ENCODE measurements at places on chromosomes 4 and X.

DNA sequence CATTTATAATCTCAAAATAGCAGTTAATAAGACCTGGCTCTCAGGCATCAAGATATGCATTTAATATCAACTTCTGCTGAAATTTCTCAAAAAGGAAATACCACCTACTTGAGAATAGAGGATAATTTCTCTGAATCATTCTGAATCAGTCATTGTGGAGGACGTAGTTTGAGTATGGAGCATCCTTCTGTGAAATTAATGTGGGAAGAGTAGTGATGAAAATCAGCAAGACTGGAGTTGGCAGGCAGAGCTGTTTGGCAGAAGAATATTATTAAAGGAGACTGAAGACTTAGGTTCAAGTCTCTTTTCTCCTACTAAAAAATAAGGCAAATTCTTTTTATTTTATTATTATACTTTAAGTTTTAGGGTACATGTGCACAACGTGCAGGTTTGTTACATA is 325.6 kb upstream of the ATOH1 start:
- no peak for DNase-seq

DNA sequence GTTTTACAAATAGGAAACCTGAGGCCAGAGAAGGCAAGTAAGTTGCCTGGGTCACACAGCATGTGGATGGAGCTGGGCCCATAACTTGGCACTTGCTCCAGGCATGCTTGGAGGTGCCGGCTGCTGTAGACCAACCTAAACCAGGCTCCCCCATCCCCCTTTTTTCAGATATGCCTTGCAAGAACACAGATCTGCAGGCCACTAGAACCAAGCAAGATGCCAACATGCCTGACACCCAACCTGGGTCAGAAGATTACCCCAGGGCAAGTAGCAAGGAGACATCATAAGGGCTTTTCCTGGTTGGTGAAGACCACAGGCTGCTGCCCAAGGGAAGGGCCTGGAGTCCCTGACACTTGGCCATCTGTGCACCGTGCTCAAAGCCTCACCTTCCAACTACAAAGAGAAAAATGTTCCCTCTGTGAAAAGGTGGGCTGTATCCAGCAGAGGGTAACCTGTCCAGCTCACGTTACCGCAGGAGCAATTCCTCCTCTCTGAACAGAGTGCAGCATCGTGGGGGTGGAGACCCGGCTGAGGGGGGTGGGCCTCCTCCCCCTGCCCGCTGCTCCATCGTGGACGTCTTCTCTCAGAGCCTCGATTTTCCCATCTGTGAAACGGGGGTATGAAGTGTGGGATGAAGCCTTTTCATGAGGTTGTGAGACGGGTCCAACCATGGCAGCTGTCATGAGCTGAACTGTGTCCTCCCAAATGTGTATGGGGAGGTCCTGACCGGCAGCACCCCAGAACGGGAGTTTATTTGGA is 23.0 kb downstream of the HMX1 start:
- no peak for DNase-seq

GRCh38 chrX:6382284-6382683 is 152.6 kb downstream of the VCX3A start:
- DNase-seq = no peak

DNA sequence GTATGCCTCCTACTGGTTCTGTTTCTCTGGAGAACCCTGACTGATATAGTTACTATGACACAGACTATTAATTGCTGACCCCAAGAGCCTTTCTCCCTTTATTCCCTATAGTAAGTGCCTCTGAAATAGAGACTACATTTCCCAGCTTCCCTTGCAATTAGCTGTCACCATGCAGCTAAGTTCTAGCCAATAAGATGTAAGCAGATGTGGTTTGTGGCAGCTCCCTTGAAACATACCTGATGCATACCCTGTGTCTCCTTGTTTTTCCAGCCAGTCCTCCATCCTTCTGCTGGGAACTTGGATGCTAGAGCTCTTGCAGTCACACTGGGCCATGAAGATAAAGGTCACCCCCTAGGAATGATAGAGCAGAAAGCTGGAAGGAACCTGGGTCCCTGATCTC is 9.7 kb upstream of the TMEM165 start:
- DNase-seq = peak; percentile 35

DNA sequence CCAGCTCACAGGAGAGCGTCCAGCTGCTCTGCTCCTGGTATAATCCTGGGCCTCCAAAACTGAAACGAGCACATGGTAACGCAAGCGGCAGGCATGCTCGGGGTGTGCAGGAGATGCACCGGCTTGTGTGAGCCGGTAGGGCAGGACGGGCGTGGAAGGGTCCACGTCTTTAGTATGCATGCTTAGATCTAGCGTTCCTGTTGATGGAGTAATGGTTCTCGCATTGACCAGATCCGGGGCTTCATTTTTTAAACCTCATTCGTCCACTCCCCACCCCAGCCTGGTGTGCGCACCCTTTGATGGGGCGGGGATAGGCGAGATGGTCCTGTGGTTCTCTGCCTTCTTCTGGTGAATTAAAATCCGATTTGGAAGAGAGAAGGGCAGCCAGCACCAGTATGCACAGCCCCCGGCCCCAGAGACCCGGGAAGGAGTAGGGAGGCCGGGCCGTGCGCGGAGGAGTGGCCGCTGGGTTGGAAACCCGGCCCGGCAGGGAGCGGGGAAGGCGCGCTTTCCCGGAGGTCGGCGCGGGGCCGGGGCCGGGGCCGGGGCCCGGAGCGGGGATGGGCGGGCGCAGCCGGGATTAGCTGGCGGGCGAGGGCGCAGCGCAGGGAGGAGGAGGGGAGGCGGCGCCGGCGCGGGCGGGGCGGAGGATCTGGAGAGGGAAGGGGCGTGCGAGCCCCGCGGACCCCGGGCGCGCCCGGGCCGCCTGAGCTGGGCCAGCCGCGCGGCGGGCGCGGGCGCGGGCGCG is 39.9 kb downstream of the FAM149A start:
- DNase-seq = no peak

DNA sequence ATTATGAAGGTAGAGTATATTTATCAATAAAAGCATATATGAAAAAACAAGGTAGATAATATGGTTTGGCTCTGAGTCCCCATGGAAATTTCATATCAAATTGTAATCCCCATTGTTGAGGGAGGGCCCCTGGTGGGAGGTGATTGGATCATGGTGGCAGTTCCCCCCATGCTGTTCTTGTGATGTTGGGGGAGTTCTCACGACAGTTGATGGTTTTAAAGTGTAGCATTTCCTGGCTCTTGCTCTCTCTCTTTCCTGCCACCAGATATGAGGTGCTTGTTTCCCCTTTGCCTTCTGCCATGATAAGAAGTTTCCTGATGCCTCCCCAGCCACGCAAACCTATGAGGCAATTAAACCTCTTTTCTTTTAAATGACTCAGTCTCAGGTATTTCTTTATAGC is 260.4 kb downstream of the PPARGC1A start:
- DNase-seq = no peak

- no peak for DNase-seq
These were observed 118.1 kb downstream of the TBL1X start for GRCh38 chrX:9582956-9583355.

DNA sequence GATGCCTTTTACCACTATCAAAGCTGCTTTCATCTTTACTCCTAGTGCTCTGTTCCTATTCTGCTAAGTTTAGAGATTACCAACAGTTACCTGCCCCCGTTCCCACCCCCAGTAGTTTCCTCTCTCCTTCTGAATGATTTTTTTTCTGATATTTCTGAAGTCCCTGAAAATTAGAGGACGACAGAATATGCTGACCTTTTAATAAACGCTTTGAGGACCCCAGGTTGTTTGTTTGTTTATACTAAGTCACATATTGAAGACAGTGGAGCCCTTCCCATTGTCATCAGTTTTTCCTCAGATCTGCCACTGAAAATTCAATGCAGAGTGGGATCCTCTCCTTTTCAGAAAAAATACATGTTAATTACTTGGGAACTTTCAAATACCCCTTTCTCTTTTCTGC is 1039.3 kb upstream of the AGA start:
- no peak for DNase-seq

DNA sequence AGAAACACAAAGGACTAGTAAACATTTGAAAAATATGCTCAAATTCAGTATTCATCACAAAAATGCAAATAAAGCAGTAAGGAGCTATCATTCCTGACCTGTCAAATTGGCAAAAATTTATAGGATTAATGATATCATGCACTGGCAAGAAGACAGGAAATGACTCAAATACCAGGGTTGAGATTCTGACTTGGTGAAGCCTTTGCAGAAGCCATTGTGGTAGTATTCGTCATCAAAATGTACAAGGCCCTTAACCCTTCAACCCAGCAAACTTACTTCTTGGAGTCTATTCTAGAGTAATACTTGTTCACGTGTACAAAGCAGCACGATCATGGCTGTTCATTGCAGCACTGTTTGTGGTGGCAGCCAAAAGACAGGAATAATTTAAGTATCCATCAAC is 132.4 kb downstream of the ENOX2 start:
- DNase-seq = peak; percentile 22

- no peak for DNase-seq
These were observed 8.0 kb downstream of the PDE6B start for GRCh38 chr4:633406-633805.

DNA sequence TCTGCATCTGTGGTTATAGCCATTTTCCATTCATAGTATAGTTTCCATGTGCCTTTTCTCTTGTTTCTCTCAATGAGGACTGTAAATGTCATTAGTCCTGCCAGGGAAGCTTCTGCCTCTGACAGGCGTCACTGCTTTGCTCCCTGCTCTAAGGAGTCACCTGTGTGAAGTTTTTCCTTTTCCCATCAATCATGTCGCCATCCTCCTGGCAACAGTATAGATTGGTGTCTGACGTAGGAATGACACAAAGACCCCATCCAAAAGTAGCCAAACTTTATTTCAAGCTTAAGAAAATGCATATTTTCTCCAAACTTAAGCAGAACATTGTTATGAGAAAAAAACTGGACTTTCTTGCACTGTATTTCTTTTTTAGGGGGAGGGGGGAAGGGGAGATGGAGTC is 23.1 kb upstream of the MECP2 start:
- no peak for DNase-seq

DNA sequence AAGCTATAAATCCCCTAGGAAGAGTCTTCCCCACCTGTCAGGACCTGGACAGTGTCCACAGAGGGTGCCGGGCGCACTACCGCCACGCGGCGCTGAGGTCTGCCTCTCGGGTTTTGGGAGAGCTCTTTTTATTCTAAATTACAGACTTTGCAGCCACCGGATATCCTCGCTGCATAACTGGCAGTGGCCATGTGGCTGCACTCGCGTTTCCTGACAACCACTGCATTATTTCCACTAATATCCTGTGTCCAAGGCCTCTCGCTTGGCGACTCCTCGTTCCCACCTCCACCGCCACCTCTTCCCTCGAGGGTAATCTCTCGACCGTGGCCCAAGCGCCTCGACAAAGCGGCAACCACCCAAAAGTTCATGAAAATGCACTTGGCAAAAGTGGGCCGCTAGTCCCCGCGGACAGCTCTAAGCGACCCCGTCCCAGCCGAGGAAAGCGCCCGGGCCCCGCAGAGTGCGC is 512 bp upstream of the TMEM131L start:
- peak; percentile 78 for DNase-seq

DNA sequence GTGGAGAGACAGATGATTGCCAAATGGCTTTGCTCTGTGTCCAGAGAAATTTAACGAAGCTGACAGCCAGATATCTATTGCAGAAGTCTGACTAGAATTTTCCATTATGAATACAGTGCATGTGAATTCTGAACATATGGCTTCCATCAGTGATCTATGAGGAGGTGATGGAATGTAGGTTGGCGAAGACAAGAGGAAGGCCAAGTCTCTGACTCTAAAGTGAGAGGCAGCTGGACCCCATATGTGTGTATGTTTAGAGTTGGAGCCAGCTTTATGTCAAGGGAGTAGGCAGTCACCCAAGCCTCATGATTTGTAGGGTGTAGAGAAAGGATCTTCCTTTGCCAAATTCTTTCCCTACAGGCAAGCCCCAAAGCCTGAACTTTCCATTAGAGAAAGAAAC is 76.2 kb upstream of the TEX13D start:
- DNase-seq = no peak

GRCh38 chr4:104859601-104860237 is 287.0 kb upstream of the TET2 start:
- DNase-seq = no peak

- DNase-seq = no peak
These were observed 70.8 kb upstream of the FSTL5 start for GRCh38 chr4:162234595-162234994.

DNA sequence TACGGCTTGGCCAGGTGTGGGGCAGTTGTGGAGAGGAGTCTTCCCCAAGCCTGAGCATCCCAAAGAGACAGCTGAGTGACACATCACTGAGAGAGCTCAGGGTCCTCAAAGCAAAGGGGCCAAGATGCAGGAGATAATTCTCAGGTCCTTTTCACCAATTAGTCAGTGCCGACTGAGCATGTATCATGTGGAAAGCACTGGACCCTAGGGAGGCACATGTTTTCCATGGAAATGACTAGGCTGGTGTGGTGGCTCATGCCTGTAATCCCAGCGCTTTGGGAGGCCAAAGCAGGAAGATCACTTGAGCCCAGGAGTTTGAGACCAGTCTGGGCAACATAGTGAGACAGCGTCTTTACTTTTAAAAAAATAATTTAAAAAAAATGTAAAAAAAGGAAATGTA is 67.3 kb upstream of the PRPS1 start:
- DNase-seq = no peak

GRCh38 chr4:21001490-21001889 is 301.2 kb downstream of the PACRGL start:
- no peak for DNase-seq

DNA sequence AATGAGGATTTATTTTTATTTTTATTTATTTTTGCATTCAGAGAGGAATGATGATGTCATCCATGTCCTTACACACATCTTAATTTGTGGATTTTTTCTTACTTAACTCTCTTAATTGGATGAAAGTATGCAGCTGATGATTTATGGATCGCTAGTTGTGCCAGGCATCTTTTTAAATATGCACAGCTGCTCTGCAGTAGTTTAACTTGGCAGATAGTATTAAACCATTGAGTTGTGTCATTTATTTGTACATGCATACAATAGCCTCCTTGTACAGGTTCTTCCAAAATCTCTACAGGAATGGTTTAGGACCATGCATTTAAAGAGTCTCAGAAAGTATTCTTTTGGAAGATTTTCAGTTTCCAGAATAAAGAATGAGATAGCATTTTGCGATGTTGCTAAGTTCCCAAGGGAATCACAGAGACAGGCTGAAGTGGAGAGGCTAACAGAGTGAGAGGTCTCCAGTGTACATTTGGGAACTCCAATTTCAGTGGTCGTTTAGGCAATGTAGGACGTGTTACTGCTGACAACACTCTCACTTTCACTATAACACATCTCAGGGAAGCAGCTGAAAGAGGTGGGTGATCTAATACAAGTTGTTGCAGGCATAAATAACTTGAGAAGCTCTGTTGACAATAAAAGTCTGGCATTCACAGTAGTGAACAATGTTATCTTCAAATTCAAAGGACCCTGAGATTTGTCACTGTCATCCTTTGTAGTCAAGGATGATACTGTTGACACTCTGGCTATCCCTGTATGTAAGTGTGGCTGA is 49.9 kb upstream of the SCRG1 start:
- peak; percentile 36 for DNase-seq
